Activated CD4-positive, alpha-beta memory T cell treated with anti-CD3 and anti-CD28 coated beads for 36 hours (primary cell): ENCODE measurements at places on chromosomes 16 and 17. TPM values are rescaled to one million over a fixed set of nuclear protein-coding genes. Genes with fewer than 3 reads are reported as not detected.
A peak's percentile ranks its signal among the peaks of the same experiment; 100 is the strongest.

Gene ATAD5
- total RNA-seq = 30.0 TPM

Gene MPO
- 0.22 TPM for total RNA-seq

Gene CCDC40
- total RNA-seq = 0.82 TPM

Gene TAT
- not detected for total RNA-seq

Gene TERB1
- total RNA-seq = not detected

Gene LPCAT2
- total RNA-seq = 0.12 TPM

Gene TMC7
- not detected for total RNA-seq

- no peaks in the 10 kb centered on the region for H3K27me3 ChIP-seq
- peak overlapping the region; percentile 76 for H3K27ac ChIP-seq
- H3K4me1 ChIP-seq = peaks cover 36% of the 10 kb centered on the region
- peak overlapping the region; percentile 90 for H3K4me3 ChIP-seq
- no peaks in the 10 kb centered on the region for H3K36me3 ChIP-seq
These were observed 65.8 kb downstream of the KPNA2 start for GRCh38 chr17:68101075-68101986.

DNA sequence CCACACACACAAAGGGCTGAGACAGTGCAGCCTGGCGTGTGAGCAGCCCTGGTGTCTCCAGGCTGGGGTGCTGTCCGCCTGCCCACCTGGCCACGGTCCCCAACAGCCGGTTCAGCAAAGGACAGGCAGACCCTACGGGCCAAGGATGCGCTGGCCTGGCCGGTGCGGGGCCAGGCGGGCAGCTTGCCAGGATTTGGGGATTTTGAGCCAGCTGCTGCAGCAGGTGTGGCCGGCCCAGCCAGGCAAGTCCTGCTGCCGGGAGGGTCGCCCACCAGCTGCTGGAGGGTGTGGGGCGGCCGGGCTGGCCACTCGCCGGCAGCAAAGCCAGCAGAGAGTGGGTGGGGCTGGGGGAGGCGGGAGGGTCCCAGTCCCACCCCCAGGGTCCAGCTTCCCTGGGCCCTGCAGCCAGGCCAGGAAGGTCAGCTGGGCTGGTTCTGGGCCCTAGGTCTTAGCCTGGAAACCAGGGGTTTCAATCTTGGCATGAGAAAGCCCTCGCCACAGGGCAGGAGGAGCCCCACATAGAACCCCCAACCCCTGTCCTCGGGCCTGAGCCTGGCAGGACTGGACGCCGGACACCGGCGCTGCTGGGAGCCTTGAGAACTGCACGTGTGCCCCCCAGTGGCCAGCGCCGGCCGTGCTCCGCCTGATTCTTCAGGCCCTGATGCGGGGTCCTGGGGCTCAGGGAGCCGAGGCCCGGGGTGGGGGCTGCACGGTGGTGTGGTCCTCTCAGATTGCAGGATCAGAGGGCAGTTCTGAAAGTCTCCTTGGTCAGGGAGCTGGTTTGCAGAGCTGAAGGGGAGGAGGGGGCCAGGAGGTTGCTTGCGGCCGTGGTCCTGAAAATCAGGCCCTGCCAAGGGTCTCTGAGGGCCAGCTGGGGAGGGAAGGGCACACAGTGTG is 17.6 kb upstream of the SSTR5 start:
- H3K4me3 ChIP-seq = no peak overlapping the region
- H3K27ac ChIP-seq = no peak overlapping the region
- no peaks in the 10 kb centered on the region for H3K36me3 ChIP-seq
- H3K4me1 ChIP-seq = no peaks in the 10 kb centered on the region
- DNase-seq = peak; percentile 47

GRCh38 chr16:73265935-73266334 is 218.0 kb upstream of the ZFHX3 start:
- no peaks in the 10 kb centered on the region for H3K36me3 ChIP-seq
- H3K4me3 ChIP-seq = no peak overlapping the region
- H3K27me3 ChIP-seq = no peaks in the 10 kb centered on the region

DNA sequence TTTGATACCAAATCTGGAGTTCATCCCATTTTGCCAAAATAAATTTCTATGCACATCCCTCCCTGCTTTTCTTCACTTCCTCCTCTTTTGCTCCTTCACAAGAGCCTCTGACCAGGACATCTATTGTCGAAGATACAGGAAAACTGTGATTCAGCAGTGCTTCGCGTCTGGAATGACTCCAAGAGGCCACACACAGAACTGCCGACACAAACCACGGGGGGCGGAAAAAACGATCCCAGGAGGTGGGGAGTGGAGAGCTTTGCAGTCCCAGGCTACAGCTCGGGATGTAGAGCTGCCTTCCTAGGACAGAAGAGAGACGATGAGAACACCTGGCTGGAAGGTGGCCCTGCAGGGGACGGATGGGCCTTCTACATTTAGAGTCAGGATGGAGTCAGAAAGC is 102.8 kb downstream of the XYLT1 start:
- H3K36me3 ChIP-seq = no peaks in the 10 kb centered on the region
- DNase-seq = no peak
- peak overlapping the region; percentile 32 for H3K4me3 ChIP-seq
- H3K27me3 ChIP-seq = no peaks in the 10 kb centered on the region

- no peaks in the 10 kb centered on the region for H3K4me1 ChIP-seq
- no peak for DNase-seq
- H3K36me3 ChIP-seq = no peaks in the 10 kb centered on the region
- H3K27me3 ChIP-seq = no peaks in the 10 kb centered on the region
These were observed 21.8 kb downstream of the RAB11FIP4 start for GRCh38 chr17:31413081-31413799.

DNA sequence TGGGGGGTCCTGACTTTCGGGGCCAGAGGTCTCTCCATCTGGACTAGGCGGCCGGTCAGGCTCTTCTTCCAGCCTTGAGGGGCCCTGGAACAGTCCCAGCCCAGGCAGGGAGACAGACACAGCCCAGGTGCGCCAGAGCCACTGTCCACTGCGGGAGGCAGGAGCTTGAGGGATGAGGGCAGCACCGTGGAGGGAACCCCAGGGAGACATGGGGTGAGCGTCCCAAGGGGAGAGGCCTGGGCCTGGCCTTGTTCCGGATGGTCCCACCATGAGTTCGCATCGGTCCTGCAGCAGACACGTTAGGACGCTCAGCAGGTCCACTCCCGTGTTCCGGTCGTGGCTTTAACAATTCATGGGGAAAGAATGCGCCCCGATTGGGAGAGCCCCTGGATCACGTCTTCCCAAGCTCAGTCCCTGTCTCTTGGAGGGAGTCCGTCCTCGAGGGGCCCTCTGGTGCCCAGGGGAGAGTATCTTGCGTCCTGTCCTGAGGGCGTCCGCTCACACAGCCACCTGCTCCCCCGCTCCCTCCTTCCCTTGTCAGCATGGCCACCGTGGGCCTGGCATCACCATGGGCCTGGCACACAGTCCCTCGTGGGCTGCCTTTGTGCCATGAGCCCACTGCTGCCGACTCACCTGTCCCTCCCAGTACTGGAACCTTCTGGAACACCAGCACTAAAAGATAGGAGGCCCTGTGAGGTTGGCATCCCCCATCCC is 6.7 kb upstream of the NUDT16L1 start:
- no peak overlapping the region for H3K4me3 ChIP-seq
- no peaks in the 10 kb centered on the region for H3K27me3 ChIP-seq
- H3K4me1 ChIP-seq = no peaks in the 10 kb centered on the region
- peaks cover 8% of the 10 kb centered on the region for H3K36me3 ChIP-seq
- no peak for DNase-seq
- H3K27ac ChIP-seq = no peak overlapping the region

- no peak for DNase-seq
- H3K27ac ChIP-seq = no peak overlapping the region
- no peaks in the 10 kb centered on the region for H3K27me3 ChIP-seq
These were observed 19.9 kb upstream of the PLLP start for GRCh38 chr16:57304169-57305061.

DNA sequence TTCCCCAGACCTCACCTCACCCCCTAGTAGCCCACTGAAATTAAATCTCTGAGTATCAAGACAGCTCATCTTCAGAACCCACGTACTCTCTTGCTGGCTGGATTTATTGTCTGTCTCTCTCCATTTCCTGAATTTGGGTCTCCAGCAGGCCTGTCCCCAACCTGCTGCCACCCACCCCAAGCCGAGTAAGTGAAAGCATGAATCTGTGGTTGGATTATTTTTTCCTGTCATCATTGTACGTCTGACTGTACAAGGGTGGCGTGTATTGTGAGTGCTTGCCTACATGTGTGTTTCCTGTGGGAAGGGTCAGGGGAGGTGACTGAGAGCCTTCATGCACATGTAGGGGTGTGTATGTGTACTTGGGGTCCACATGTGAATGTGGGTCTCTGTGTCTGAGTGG is 5.4 kb downstream of the TNP2 start:
- H3K4me3 ChIP-seq = peak overlapping the region; percentile 24
- DNase-seq = peak; percentile 83
- H3K4me1 ChIP-seq = peaks cover 32% of the 10 kb centered on the region
- H3K36me3 ChIP-seq = no peaks in the 10 kb centered on the region
- peak overlapping the region; percentile 86 for H3K27ac ChIP-seq
- H3K27me3 ChIP-seq = no peaks in the 10 kb centered on the region

DNA sequence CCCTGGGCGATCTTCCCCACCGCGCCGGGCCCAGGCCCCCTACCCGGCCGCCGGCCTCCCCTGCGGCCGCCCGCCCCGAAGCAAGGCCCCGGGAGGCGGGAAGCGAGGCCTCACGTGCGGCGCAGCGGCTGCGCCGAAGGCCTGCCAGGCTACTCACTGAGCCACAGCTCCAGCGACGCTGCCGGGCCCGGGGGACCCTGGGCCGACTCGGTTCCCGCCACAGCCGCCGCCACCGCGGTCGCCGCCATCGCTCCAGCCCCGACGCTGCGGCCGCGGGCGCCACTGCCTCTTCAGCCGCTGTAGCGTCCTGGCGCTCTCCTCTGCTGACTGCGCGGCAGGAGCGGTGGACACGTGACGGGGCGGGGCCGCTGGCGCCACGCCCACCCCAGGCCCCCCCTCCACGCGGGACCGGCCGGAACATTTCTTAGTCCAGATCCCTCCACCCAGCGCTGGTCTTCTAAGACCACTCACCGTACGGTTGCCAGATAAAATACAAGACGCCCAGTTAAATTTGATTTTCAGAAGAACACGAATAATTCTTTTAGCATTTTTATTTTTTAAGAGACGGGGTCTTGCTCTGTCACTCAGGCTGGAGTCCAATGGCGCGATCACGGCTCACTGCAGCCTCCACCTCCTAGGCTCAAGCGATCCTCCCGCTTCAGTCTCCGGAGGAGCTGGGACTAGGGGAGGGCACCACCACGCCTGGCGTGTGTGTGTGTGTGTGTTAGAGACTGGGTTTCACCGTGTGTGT is at the start of gene GGA2:
GGA2 (minus strand) TSS at position 331 of the 751 bp plus-strand sequence; CDS start at position 248, 83 bp downstream.
- H3K27ac ChIP-seq = peak within 1 kb of the TSS; percentile 83
- peak; percentile 84 for DNase-seq
- H3K27me3 ChIP-seq = no peaks in the 10 kb centered on the region
- H3K4me1 ChIP-seq = peaks cover 58% of the 10 kb centered on the region
- H3K36me3 ChIP-seq = peaks cover 14% of the 10 kb centered on the region
- peak within 1 kb of the TSS; percentile 84 for H3K4me3 ChIP-seq

- no peaks in the 10 kb centered on the region for H3K36me3 ChIP-seq
- no peak overlapping the region for H3K27ac ChIP-seq
- peaks cover 6% of the 10 kb centered on the region for H3K27me3 ChIP-seq
- peak overlapping the region; percentile 48 for H3K4me3 ChIP-seq
These were observed 90.5 kb upstream of the SOX9 start for GRCh38 chr17:72030067-72030899.
